ENCODE measurements at places on chromosomes 4 and X. TPM values are rescaled to one million over a fixed set of nuclear protein-coding genes. Genes with fewer than 3 reads are reported as not detected.

DNA sequence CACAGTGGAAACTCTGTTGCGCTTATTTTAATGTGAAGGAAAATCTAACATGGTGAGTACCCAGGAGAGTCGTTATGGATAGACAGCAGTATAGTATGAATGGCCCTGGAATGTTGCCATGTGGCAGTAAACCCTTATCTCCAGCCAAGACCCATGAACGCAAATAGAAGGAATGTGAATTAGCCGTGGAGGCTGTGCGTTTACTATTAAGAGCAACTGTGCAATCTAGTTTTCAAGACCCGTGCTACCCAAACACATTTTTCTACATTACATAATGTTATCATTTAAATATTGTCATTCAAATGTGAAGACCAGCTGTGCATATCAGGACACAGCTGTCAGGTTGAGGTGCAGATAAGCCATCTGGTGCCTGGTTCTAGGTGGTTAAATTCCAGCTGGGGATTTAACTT lies 13.3 kb upstream of the AGA start:
- H3K4me1 ChIP-seq: peaks cover 5% of the 10 kb centered on the region
- no peak overlapping the region for H3K4me3 ChIP-seq
- H3K27ac ChIP-seq: no peak overlapping the region
- DNase-seq: no peak
- no peaks in the 10 kb centered on the region for H3K36me3 ChIP-seq
- peaks cover 2% of the 10 kb centered on the region for H3K27me3 ChIP-seq

GRCh38 chr4:98728433-98728832 lies 70.0 kb upstream of the TSPAN5 start:
- no peak overlapping the region for H3K4me3 ChIP-seq
- H3K4me1 ChIP-seq: no peaks in the 10 kb centered on the region
- no peak overlapping the region for H3K27ac ChIP-seq
- H3K36me3 ChIP-seq: no peaks in the 10 kb centered on the region
- H3K27me3 ChIP-seq: no peaks in the 10 kb centered on the region

- no peak overlapping the region for H3K27ac ChIP-seq
- DNase-seq: no peak
- H3K27me3 ChIP-seq: no peaks in the 10 kb centered on the region
Observed at GRCh38 chrX:121052122-121052521, 4.7 kb downstream of the GLUD2 start.

- peaks cover 57% of the 10 kb centered on the region for H3K27me3 ChIP-seq
- DNase-seq: no peak
- H3K4me1 ChIP-seq: peaks cover under 1% of the 10 kb centered on the region
- no peak overlapping the region for H3K4me3 ChIP-seq
- no peaks in the 10 kb centered on the region for H3K36me3 ChIP-seq
- H3K27ac ChIP-seq: no peak overlapping the region
Observed at GRCh38 chr4:170022211-170022610, 4.0 kb downstream of the MFAP3L start.

DNA sequence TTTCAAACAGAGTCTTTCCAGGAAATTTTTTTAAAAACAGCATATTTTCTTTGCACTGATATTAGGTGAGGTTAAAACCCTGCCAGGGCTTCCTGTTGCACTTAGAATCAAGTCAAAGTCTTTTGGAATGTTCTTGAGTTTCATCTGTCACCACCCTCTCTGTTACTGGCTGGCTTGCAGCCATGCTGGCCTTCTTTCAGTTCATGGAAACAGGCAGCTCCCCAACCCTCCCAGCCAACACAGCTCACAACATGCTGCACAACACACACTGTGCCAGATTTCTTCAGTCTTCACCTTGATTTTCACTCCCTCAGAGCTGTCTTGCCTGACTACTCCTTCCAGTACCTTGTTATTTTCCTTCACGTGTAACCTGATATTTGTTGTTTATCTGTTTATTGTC lies 129.5 kb downstream of the KCNIP4 start:
- H3K4me3 ChIP-seq: no peak overlapping the region
- H3K27ac ChIP-seq: no peak overlapping the region
- no peaks in the 10 kb centered on the region for H3K4me1 ChIP-seq
- H3K27me3 ChIP-seq: no peaks in the 10 kb centered on the region
- no peak for DNase-seq

Gene SPATA4
- total RNA-seq: 0.93 TPM

Gene UCP1
- not detected for total RNA-seq

Gene KCNE5
- 10.8 TPM for total RNA-seq

Gene EXOC1L
- not detected for total RNA-seq

Gene AREG
- 2.2 TPM for total RNA-seq

Gene CACNA1F
- 0.19 TPM for total RNA-seq

Gene CLIC2
- total RNA-seq: 2.0 TPM

Gene MAGEA9
- total RNA-seq: not detected

Gene GASK1B
- total RNA-seq: 25.8 TPM

Gene PLS3
- 98.7 TPM for total RNA-seq

Gene UGT2B15
- total RNA-seq: 0.57 TPM

All from progenitor cell of endocrine pancreas (in vitro differentiated cells).